ENCODE measurements at places on chromosomes 12 and 14. TPM values are rescaled to one million over a fixed set of nuclear protein-coding genes. Genes with fewer than 3 reads are reported as not detected.

The TAS2R14 gene
- total RNA-seq, result 12.6 TPM

The SLC2A14 gene
- not detected for total RNA-seq

The PDZRN4 gene
- 3.6 TPM for total RNA-seq

The CFAP251 gene
- 17.9 TPM for total RNA-seq

The BDKRB1 gene
- not detected for total RNA-seq

The NELL2 gene
- total RNA-seq, result 207 TPM

The TPPP2 gene
- total RNA-seq, result not detected

The AKAP5 gene
- total RNA-seq, result 0.56 TPM

- no peaks in the 10 kb centered on the region for H3K36me3 ChIP-seq
- peak; percentile 67 for DNase-seq
- peak overlapping the region; percentile 53 for H3K4me3 ChIP-seq
- peaks cover 17% of the 10 kb centered on the region for H3K4me1 ChIP-seq
These were observed 721 bp downstream of the CABP1 start for GRCh38 chr12:120640861-120641833.

- no peak overlapping the region for H3K27ac ChIP-seq
- no peak for DNase-seq
- H3K4me1 ChIP-seq, result peaks cover 20% of the 10 kb centered on the region
- no peaks in the 10 kb centered on the region for H3K27me3 ChIP-seq
These were observed 127.8 kb downstream of the DAAM1 start for GRCh38 chr14:59316151-59316830.

GRCh38 chr14:45181806-45182205, 46.1 kb downstream of the FANCM start:
- peaks cover 57% of the 10 kb centered on the region for H3K36me3 ChIP-seq
- no peaks in the 10 kb centered on the region for H3K4me1 ChIP-seq
- DNase-seq, result no peak
- H3K27ac ChIP-seq, result no peak overlapping the region
- no peak overlapping the region for H3K4me3 ChIP-seq
- no peaks in the 10 kb centered on the region for H3K27me3 ChIP-seq

DNA sequence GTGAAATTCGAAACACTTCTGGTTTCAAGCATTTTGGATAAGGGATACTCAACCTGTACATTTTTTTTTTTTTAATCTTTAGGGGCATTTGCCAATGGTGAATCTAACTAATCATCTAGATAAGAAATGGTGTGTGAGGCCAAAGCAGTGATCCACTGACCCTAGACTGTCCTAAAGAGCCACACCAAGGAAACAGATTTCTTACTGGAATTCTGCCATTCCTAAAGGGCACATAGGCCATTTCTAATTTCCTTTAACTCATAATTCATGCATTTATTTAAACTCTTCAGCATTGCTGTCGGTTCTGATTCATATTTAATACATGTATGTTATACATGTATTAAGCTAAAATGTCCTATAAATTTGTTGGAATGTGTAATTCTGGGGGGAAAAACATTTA, 47.2 kb downstream of the FRS2 start:
- no peak overlapping the region for H3K27ac ChIP-seq
- no peak for DNase-seq
- H3K36me3 ChIP-seq, result no peaks in the 10 kb centered on the region
- H3K4me3 ChIP-seq, result no peak overlapping the region

GRCh38 chr14:76348898-76349297, 27.0 kb upstream of the ESRRB start:
- no peak overlapping the region for H3K27ac ChIP-seq
- H3K4me3 ChIP-seq, result no peak overlapping the region
- no peaks in the 10 kb centered on the region for H3K27me3 ChIP-seq
- H3K4me1 ChIP-seq, result no peaks in the 10 kb centered on the region
- no peak for DNase-seq

- no peak overlapping the region for H3K27ac ChIP-seq
- H3K4me3 ChIP-seq, result no peak overlapping the region
- no peaks in the 10 kb centered on the region for H3K27me3 ChIP-seq
- peaks cover 30% of the 10 kb centered on the region for H3K36me3 ChIP-seq
- peaks cover 28% of the 10 kb centered on the region for H3K4me1 ChIP-seq
These were observed 4.9 kb downstream of the ERGIC2 start for GRCh38 chr12:29376118-29376517.

GRCh38 chr12:27996761-27997160, 24.2 kb upstream of the PTHLH start:
- H3K27ac ChIP-seq, result no peak overlapping the region
- DNase-seq, result no peak
- no peaks in the 10 kb centered on the region for H3K27me3 ChIP-seq

DNA sequence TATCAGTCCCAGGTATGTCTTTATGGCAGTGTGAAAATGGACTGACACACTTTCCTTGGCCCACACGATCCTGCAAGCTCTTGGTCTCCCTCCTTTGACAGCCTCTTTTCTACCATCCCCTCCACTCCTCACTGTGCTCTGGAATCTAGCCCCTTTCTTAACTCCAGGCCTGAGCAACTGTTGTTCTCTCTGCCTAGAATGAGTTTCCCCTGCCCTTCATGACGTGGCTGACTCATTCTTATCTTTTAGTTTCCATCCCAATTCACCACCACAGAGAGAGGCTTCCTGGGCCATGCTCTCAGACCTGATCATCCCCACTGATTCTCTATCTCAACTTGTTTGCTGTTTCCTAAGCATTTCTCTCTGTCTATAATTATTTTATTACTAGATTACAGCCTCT, 157.4 kb upstream of the HMGA2 start:
- DNase-seq, result no peak
- no peaks in the 10 kb centered on the region for H3K36me3 ChIP-seq
- no peaks in the 10 kb centered on the region for H3K4me1 ChIP-seq
- H3K4me3 ChIP-seq, result no peak overlapping the region

- DNase-seq, result no peak
- H3K4me3 ChIP-seq, result no peak overlapping the region
- no peaks in the 10 kb centered on the region for H3K36me3 ChIP-seq
- H3K27ac ChIP-seq, result no peak overlapping the region
These were observed 6.9 kb upstream of the IFI27 start for GRCh38 chr14:94103554-94104150.

GRCh38 chr14:22314183-22314820, 274.7 kb downstream of the DAD1 start:
- H3K4me3 ChIP-seq, result no peak overlapping the region
- DNase-seq, result peak; percentile 91
- no peaks in the 10 kb centered on the region for H3K4me1 ChIP-seq
- no peaks in the 10 kb centered on the region for H3K27me3 ChIP-seq

DNA sequence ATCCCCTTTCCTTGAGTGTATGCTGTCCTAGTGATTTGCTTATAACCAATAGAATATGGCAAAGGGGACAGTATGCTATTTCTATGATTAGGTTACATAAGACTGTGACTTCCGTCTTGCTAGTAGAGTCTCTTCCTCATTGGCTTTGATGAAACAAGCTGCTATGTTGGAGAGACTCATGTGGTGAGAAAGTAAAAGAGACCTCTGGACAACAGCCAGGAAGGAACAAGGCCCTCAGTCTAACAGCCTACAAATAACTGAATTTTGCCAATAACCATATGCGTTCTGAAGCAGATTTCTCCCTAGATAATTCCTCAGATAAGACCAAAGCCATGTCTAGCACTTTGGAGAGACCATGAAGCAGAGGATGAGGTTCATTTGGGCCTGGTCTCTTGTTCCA, 134.5 kb upstream of the NAV3 start:
- no peak for DNase-seq
- no peaks in the 10 kb centered on the region for H3K27me3 ChIP-seq
- no peak overlapping the region for H3K27ac ChIP-seq

DNA sequence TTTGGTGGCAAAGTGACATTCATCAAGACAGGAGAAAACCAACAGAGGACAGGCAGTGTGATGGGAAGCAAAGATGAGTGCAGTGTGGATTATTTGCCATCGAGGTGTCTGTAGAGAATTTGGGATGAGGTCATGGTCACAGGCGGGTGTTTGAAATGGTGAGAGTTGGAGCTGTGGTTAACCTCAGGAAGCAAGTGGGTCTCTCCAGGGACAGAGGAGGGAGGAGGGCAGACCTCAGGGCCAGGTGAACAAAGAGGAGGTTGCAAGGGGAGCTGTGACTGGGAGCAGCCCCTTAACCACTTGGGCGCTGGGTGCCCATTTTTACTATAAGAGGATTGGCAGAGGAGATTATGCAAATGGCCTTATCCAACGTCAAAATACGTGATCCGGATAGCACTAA, 7.0 kb downstream of the FZD10 start:
- H3K36me3 ChIP-seq, result no peaks in the 10 kb centered on the region
- H3K4me1 ChIP-seq, result no peaks in the 10 kb centered on the region
- DNase-seq, result no peak
- no peak overlapping the region for H3K4me3 ChIP-seq

- H3K4me1 ChIP-seq, result peaks cover 38% of the 10 kb centered on the region
- peak overlapping the region; percentile 80 for H3K4me3 ChIP-seq
- peak overlapping the region; percentile 94 for H3K27ac ChIP-seq
- peaks cover 29% of the 10 kb centered on the region for H3K36me3 ChIP-seq
These were observed 33.8 kb downstream of the WBP11 start for GRCh38 chr12:14769466-14769968.

DNA sequence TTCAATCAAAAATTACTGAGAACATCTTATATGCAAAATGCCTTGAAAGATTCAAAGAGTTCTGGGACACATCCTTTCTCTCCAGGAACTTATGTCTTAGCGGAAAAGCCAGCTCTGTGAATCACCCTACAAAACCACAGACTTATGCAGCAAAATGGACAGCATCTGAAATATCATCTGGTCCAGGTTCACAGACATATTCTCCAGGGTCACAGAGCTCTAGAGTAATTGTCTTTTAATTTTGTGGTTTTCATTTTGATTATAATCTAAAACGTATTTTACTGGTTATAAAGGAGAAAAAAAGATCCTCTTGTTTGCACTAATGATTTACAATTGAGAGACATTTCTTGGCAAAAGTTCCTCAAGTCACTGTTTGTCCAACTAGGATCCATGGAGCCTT, 246.2 kb downstream of the MSRB3 start:
- no peaks in the 10 kb centered on the region for H3K4me1 ChIP-seq
- no peaks in the 10 kb centered on the region for H3K27me3 ChIP-seq
- no peaks in the 10 kb centered on the region for H3K36me3 ChIP-seq
- DNase-seq, result no peak

- no peaks in the 10 kb centered on the region for H3K36me3 ChIP-seq
- H3K4me1 ChIP-seq, result no peaks in the 10 kb centered on the region
- no peak overlapping the region for H3K27ac ChIP-seq
- H3K4me3 ChIP-seq, result no peak overlapping the region
- DNase-seq, result no peak
- no peaks in the 10 kb centered on the region for H3K27me3 ChIP-seq
These were observed 31.9 kb downstream of the CACNA2D4 start for GRCh38 chr12:1886396-1887008.

GRCh38 chr12:95336387-95337067, 118.9 kb downstream of the VEZT start:
- peak; percentile 96 for DNase-seq
- H3K4me3 ChIP-seq, result peak overlapping the region; percentile 50
- H3K27ac ChIP-seq, result peak overlapping the region; percentile 100
- no peaks in the 10 kb centered on the region for H3K27me3 ChIP-seq

- H3K4me3 ChIP-seq, result no peak overlapping the region
- no peaks in the 10 kb centered on the region for H3K27me3 ChIP-seq
- H3K36me3 ChIP-seq, result no peaks in the 10 kb centered on the region
- H3K4me1 ChIP-seq, result no peaks in the 10 kb centered on the region
- DNase-seq, result no peak
These were observed 34.5 kb upstream of the TBX5 start for GRCh38 chr12:114440270-114441038.

DNA sequence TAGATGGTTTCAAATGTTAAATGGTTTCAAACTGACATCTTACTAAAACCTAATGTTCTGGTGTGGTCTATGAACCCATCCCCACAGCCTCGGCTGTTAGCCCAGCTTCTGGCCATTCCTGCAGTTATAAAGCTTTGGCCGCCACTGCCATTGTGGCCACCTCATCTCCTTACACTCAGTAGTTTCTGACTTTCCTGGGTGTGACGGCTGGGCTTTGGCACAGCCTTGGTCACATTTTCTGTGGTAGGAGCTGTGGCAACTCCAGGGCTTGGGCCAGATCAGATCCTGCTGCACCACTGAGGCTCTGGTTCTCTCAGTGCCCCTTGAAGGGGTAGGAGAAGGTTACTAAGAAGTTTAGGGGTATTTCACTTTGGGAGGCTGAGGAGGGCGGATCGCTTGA, 84.2 kb upstream of the STXBP6 start:
- no peaks in the 10 kb centered on the region for H3K27me3 ChIP-seq
- DNase-seq, result no peak
- no peak overlapping the region for H3K27ac ChIP-seq
- no peaks in the 10 kb centered on the region for H3K4me1 ChIP-seq
- H3K4me3 ChIP-seq, result no peak overlapping the region

DNA sequence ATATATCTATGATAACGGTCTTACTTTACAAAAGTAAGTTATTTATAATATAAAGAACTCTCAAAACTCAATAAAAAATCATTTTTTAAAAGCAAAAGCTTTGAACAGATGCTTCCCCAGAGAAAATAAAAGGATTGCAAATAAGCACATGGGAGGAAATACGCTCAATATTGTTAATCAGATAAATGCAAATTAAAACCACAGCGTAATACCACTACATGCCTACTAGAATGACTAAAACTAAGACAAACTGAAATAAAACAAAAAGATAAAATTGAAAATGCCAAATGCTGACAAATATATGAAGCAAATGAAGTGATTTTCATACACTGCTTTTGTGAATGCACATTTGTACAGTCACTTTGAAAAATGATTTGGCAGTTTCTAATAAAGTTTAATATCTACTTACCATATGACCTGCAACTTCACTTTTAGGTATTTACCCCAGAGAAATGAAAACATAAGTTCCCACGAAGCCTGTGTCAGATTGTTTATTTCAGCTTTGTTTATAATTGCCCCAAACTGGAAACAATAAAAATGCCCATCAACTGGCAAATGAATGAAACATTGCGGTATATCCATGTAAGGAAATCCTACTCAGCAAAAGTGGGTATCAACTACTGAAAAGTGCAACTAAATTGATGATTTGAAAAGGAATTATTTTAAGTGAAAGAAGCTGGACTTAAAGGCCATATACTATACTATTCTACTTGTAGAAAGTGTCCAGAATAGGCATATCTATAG, 1072.4 kb downstream of the TMTC2 start:
- H3K4me1 ChIP-seq, result no peaks in the 10 kb centered on the region
- H3K27me3 ChIP-seq, result no peaks in the 10 kb centered on the region
- DNase-seq, result no peak
- H3K27ac ChIP-seq, result no peak overlapping the region

- H3K27me3 ChIP-seq, result no peaks in the 10 kb centered on the region
- no peak for DNase-seq
- no peak overlapping the region for H3K27ac ChIP-seq
- H3K4me1 ChIP-seq, result no peaks in the 10 kb centered on the region
These were observed 19.3 kb upstream of the CCER1 start for GRCh38 chr12:90974286-90974685.

Measured in Karpas-422 (cell line).